ENCODE measurements at places on chromosomes 2 and 18.

DNA sequence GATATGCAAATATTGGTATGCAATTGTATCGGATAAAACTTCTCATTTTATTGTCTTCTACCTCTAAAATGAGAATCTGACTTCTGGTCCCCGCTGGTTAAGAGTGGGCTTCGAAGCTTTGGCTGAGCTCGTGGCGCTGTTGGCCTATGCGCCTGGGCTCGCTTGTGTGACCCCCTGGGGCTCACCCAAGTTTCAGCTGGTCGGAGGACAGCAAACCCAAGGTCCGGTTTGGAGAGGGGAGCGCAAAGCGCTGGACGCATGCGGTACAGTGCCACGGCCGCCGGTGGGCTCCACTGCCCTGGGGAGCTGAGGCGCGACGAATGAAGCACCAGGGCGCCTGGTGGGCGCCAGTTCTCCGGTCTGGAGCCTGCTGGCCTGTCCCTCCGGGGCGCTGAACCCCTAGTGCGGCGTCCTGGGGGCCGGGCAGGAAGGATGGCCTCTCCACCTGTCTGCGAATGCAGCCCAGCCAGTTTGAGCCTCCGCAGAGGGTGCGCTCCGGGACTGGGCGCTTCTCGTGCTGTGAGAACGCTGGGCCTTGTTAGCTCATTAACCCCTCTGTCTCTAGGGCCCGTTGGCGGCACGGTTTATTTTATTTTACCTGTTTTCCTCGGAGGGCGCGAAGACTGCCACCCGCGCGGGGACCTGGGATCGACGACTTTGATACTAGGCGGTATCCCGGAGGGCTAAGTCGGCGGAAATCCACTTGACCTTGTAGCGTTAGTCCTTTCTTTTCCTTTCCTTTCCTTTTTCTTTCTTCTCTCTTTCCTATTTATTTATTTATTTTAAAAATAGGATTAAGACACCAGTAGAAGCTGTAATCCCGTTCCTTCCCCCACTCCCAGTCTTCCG, 10.4 kb downstream of the MEIS1 start:
- DNase-seq = no peak

GRCh38 chr18:76658627-76659026, 163.6 kb upstream of the ZNF516 start:
- no peak for DNase-seq

DNA sequence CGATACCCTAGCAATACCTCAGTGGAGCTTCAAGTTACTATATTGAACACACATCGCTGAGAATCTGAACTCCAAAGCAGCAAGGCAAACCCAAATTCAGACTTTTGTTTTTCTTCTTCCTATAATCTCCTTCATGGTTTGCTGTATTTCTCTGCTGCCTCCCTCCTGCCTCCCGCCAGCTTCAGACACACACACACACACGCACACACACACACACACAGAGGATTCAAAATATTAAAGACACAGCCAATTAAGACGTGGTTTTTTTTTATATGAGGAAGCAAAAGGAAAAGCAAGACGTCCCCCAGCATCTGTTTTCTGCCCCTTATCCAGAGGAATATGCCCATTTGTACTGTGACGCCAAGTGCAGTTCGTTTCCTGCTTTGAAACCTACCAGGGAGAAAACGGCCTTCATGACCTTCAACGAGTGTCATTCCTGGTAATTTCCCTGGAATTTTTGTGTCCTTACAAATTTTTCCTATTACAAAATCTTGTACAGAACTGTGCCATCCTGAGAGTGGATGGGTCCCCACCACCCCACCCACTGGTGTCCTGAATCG, 547.9 kb upstream of the ID2 start:
- DNase-seq = no peak

GRCh38 chr2:30981510-30981909, 156.7 kb downstream of the GALNT14 start:
- no peak for DNase-seq

- no peak for DNase-seq
These were observed 10.6 kb downstream of the SLC4A5 start for GRCh38 chr2:74332550-74333174.

DNA sequence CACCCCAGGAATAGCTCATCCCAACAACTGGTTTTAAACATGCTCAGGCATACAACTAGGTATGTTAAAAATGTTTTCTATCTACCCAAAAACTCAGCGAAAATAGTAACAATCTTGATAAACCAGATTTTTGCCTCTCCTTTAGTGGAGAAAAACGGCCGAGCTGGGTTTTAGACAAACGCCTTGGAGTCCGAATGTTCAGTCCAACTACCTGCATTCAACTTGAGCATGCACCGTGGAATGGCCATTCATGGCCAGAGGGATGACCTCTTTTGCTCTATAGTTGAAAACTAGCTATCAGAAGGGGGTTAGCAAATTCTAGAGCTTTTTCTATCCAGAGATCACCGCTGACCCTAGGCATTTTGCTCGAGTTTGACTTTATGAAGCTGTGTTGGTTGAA, 30.8 kb downstream of the PDIA6 start:
- DNase-seq = no peak

GRCh38 chr2:136308611-136309010, 190.7 kb upstream of the CXCR4 start:
- no peak for DNase-seq
